Skeletal muscle tissue (tissue), 5 donors: ENCODE measurements at places on chromosomes 2 and 18. TPM values are rescaled to one million over a fixed set of nuclear protein-coding genes. Genes with fewer than 3 reads are reported as not detected.

Gene WDR75
- total RNA-seq: 40.7 TPM

Gene RNF125
- total RNA-seq: 9.4 TPM

Gene CNGA3
- 0.52 TPM for total RNA-seq

Gene CAPN13
- total RNA-seq: not detected

Gene DIPK1C
- 5.2 TPM for total RNA-seq

Gene KHK
- 2.1 TPM for total RNA-seq

Gene INPP5D
- 8.4 TPM for total RNA-seq

Gene FAM237A
- total RNA-seq: not detected

Gene SLC11A1
- 1.0 TPM for total RNA-seq

Gene C1GALT1C1L
- 1.0 TPM for total RNA-seq

Gene TUBB8B
- total RNA-seq: not detected

Gene QPCT
- 5.2 TPM for total RNA-seq

Gene UGT1A5
- not detected for total RNA-seq

Gene NAT8
- total RNA-seq: not detected

Gene SOX11
- total RNA-seq: 18.3 TPM

Gene BIRC6
- 216 TPM for total RNA-seq

Gene HOXD11
- not detected for total RNA-seq

Gene TRIM43B
- not detected for total RNA-seq

Gene L3MBTL4
- total RNA-seq: 5.2 TPM

Gene ASXL2
- 4.7 TPM for total RNA-seq

Gene HOXD10
- 0.52 TPM for total RNA-seq

Gene KLHL29
- total RNA-seq: 3.7 TPM

Gene PTPN4
- total RNA-seq: 37.1 TPM

Gene BOLL
- total RNA-seq: 2.6 TPM

Gene CFAP221
- 1.0 TPM for total RNA-seq

Gene NT5DC4
- not detected for total RNA-seq

Gene MYO3B
- under 0.01 TPM for total RNA-seq

Gene SGPP2
- total RNA-seq: not detected

Gene G6PC2
- total RNA-seq: 1.0 TPM

Gene SPDYA
- 1.0 TPM for total RNA-seq

Gene ALLC
- not detected for total RNA-seq

Gene SDC1
- total RNA-seq: 2.1 TPM

Gene ECEL1
- total RNA-seq: 1.0 TPM

Gene ATIC
- 19.3 TPM for total RNA-seq

Gene LHCGR
- 4.2 TPM for total RNA-seq

Gene FLACC1
- total RNA-seq: 1.0 TPM
